ENCODE measurements at places on chromosomes 13 and 19. TPM values are rescaled to one million over a fixed set of nuclear protein-coding genes. Genes with fewer than 3 reads are reported as not detected.

- DNase-seq, result peak; percentile 85
These were observed 5.1 kb downstream of the IGFLR1 start for GRCh38 chr19:35736913-35737886.

GRCh38 chr13:58704953-58705352 is 1073.4 kb downstream of the PCDH17 start:
- DNase-seq, result no peak

DNA sequence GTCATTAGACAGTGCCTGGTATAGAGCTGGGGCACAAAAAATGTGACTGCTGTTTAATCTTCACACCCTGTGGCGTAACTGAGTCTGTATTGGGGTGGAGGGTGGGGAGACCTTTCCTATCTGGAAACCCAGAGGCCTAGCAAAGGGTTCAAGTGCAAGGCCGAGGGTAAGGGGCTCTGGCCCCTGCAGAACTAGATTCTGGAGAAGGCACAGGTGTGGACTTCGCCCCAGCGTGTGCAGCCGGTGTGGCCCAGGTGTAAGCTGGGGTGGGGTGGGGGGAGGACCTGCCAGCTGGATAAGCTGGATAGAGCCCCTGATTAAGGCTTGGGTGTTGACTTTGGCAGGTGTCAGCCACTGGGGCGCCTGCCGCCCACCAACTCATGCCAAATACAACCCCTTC is 1.3 kb downstream of the RAB3D start:
- no peak for DNase-seq

PNMA8B gene
- 1.2 TPM for total RNA-seq

DNA sequence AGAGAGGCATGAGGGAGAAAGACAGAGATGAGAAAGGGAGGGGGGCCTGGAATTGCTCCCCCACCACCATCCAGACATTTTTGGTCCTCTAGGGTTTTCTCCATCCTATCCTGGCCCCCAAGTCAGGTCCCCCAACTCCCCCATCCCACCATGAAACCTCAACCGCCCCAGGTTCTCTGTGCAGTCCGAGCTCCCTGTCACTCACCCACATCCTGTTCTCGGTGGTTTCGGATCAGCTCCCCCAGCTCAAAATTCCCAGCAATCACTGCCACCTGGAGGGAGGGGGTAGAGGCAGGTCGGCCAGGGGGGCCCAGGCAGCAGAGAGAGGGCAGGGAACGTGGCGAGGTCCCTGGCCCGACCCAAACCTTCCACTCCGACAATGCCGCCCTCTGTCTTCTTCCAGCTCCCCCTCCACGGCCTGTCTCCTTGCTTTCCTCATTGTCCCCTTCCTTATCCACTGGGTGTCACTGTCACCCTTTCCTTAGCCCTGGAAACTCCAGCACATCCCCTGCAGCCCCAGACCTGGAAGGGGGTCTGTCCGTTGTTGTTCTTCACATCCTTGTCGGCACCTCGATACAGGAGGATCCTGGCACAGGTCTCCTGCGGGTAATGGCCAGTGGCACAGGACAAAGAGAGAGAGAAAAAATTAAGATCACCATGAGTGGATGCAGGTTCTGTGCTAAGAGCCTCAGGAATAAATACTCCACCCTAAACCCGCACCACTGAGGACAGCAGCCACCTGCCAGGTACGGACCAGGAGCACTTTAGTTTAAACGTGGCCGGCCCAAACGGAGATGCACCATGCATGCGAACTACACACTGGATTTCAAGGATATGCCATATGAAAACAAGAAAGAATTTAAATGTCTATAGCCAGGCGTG is 15.4 kb downstream of the SHANK1 start:
- DNase-seq, result no peak

GRCh38 chr13:40492511-40492910 is 173.9 kb downstream of the FOXO1 start:
- DNase-seq, result no peak

GRCh38 chr13:23992781-23993679 is 95.7 kb upstream of the C1QTNF9B start:
- no peak for DNase-seq

Data from osteoblast (primary cell).